GM13977 (cell line): ENCODE measurements at places on chromosomes 5 and 9.
A peak's percentile ranks its signal among the peaks of the same experiment; 100 is the strongest.

DNA sequence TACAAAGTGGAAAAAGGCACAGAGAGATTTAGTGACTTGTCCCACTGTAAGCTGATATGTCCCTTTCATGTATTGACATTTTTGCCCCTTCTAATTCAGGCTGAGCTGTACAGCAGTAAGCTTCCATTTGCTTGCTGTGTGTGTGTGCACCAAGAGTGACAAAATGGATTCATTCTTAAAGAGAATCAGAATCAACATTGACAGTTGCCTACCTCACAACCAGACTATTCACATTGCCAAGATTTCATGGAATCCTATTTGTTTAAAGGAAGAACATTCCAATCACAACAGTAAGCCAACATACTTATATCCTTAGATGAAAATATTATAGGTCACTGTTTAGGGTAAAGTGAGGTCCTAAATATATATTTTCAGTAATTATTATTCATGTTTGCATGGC is 102.6 kb downstream of the TMEM232 start:
- DNase-seq, result no peak

- no peak for DNase-seq
These were observed 28.8 kb downstream of the CNTFR start for GRCh38 chr9:34560599-34561214.

DNA sequence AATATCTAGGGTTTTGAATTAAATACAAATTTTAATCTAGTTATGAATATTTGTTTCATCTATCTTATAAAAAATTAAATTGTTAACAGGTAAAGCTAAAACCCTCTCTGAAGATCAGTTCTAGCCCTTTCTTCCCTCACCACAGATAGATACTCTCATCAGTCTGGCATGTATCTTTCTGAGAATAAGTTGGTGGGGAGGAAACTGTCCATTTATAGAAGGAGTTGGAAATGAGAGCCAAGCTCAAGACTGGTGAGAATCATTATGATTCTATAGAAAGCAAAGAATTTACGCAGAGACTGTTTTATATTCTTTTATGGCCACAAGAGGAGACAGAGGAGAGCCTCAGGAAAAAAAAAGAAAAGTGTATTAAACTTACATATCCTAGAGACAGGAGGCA is 59.0 kb downstream of the STARD4 start:
- no peak for DNase-seq

DNA sequence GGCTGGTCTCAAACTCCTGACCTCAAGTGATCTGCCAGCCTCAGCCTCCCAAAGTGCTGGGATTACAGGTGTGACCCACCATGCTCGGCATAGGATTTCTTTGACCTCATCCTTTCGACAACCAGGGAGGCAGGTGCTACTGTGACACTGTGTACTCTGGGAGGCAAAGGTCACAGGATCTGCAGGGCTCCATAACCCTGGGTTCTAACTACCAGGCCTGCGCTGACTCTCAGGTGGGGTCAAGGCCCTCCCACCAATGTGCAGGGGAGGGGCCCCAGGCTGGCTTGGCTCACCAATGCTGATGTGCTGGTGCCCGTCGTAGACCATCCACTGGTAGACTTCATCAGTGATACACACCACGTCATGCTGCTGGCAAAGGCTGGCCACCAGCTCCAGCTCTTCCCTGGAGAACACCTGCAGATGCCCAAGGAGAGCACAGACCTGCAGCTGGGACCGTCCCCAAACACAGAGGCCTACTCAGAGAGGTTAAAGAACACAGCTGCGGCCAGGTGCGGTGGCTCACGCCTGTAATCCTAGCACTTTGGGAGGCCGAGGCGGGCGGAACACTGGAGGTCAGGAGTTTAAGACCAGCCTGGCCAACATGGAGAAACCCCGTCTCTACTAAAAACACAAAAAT is 7.0 kb upstream of the SPOUT1 start:
- no peak for DNase-seq

- no peak for DNase-seq
These were observed 1.1 kb downstream of the PRR7 start for GRCh38 chr5:177447611-177448243.

- no peak for DNase-seq
These were observed 5.3 kb upstream of the SLC25A48 start for GRCh38 chr5:135829179-135829578.

DNA sequence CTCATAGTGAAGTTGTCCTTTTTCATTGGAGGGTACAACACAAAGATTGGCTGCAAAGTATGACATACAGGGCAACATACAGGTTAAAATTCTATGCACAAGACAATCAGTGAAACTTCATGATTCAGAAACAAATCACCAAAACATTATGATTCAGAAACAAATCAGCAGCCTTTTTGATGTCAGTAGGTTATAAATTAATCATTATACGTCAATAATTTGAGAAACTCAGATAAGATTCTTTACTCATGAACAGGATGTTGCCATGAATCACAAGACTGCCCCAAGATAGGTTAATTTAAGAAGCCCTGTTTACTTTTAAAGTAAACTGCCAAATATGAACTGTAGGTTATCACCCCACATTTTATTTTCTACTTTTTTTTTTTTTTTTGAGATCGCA is 62.2 kb upstream of the IL33 start:
- DNase-seq, result no peak

DNA sequence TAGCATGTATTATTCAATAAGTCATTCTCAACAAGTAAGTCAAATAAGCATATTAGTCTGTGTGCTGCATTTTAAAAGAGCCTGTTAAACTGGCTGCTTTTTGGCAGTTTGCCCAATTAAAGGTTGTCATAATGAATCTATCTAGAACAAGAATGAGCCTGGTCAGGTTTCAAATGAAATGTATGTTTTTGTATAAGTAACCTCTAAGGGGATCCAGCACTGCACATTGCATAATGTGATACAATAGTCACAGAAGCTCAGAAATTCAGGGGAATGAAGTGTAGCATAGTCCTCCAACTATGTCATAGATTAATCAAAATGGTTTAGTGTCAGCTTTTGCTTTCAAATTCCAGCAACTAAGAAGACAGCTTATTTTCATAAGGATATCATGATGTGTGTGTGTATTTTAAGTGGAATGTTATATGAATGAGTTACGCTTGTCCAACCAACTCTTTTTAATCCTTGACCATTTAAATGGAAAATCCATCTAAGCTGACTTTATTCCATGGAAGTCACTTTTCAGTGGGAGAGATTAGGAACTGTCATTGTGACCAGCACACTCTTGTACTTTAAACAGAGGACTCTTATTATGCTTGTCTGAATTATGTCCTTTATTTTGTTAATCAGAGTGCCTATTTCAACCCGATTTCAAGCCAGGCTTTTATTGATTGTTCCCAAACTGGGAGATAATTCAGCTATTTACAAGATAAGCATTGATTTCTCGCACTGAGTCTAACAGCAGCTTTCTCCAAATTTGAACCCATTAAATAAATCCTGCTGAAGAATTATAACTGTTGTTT is 283.9 kb upstream of the ADAMTSL1 start:
- DNase-seq, result no peak

DNA sequence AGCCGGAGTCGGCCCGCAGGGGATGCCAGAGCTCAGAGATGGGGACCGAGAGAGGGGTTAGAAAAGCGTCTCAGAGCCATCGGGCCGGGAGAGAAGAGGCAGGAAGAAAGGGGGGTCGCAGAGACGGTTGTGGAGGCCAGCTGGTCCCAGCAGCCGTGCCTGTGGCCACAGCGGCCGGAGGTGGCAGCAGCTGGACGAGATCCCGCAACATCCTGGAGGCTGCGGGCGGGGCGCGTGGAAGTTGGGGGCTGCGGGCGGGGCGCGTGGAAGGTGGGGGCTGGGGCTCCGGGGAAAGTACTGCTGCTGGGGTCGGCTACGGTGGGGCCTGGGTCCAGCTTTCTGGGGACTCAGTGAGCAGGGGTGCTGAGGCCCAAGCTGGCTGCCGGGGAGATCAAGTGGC is 34.4 kb upstream of the EGFL7 start:
- no peak for DNase-seq

GRCh38 chr5:6482735-6483134 is 34.1 kb downstream of the UBE2QL1 start:
- no peak for DNase-seq

GRCh38 chr5:5983261-5983980 is 394.9 kb downstream of the MED10 start:
- no peak for DNase-seq

- DNase-seq, result no peak
These were observed 167.2 kb downstream of the C9orf152 start for GRCh38 chr9:110040788-110041187.

DNA sequence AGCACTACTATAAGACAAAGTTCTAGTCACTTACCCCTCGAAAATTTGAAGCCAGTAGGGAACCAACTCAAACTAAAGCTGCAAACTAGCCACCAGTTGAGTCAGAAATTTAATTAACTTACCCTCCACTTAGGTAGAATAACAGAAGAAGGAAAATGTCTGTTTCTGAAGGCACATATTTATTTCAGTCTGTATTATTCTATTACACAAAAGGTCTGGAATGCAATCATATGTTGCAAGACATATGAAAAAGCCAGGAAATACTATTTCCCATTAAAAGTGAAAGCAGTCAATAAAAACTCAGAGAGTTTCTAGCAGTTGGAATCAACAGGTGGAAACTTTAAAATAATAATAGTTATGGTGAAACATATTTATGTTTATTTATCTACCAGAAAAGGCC is 79.2 kb upstream of the SLCO4C1 start:
- no peak for DNase-seq

DNA sequence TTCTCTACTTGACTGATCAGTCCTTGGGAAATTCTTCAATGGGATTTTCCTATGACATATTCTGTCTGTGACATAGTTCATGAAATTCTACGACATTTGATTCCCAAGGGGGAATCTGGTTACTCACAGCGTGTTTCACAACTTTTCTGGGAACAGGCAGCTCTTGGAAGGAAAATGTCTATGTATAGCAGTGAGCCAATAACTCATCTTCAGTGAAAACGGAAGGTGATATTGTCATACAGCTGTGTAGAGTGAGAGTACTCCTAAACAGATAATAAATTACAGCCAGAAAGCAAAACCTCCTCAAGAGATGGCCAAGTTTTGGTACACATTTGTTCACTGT is 91.4 kb downstream of the C9orf152 start:
- no peak for DNase-seq

DNA sequence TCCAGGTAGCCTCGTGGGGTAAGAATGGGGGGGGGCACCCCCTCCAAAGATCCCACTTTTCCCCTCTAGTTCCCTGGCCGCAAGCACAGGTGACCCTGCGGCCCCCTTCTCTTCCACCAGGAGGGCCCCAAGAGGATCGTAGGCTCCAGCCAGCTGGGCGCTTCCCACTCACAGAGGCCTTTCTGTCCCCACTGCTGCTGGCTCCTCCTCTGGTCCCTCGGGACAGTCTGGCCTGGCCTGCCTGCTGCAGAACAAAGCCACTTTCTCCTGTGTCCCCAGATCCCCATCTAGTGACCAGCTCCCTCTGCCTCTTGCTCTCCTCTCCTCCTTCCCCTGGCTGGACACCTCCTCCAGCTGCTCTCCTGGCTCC is 534 bp upstream of the SAPCD2 start:
- DNase-seq, result peak; percentile 51

DNA sequence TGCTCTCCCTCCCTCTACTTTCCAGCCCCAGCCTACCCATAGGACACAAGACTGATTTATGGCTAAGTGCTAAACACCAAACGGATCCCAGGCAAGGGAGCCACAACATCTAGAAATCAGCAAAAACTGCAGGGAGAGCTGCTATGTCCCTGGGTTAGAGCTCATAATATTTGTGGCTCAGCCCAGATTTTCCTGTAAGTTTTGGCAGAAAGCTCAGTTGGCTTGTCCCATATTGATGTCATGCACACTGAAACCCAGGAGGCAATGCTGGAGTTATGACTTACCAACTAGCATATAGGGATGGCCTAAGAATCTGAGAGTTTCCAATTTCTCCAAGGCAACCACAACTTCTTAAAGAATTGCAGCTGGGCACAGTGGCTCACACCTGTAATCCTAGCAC is 44.7 kb upstream of the MYOT start:
- no peak for DNase-seq

DNA sequence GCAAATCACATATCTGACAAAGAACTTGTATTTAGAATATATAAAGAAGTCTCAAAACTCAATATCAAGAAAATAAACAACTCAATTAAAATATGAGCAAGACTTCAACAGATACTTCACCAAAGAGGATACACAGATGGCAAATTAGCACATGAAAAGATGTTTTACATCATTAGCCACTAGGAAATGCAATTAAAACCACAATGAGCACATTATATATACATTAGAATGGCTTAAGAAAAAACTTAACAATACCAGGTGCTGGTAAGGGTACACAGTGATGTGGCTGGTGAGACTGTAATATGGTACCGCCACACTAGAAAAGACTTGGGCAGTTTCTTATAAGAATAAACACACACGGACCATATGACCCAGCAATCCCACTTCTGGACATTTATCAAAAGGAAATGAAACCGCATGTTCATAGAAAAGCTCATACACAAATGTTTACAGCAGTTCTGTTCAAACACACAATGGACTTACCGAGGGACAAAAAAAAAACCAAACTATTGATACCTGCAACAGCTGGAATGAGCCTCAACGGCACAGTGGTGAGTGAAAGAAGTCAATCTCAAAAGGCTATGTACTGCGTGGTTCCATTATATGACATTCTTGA is 27.6 kb downstream of the SEMA4D start:
- no peak for DNase-seq

GRCh38 chr9:111195766-111196165 is 134.3 kb downstream of the OR2K2 start:
- DNase-seq, result no peak

DNA sequence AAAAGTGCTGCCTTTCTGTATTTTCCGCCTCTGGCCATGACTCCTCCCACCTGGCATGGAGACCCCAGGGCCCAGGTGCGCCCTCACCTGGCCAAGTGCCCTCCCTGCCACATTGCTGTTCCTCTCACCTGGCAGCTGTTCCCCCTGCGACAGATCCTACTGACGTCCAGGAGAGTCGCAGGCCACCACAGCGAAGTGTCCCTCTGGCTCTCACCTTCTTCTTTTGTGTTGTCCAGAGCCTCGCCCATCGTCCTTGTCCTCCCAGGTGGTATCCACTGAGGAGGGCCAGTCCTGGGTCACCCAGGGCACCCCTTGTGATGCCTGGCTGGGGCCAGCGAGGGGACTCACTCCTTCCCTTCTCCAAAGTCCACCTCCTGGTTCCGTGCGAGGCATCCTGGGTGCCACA is 2.6 kb downstream of the NKD2 start:
- DNase-seq, result peak; percentile 84

DNA sequence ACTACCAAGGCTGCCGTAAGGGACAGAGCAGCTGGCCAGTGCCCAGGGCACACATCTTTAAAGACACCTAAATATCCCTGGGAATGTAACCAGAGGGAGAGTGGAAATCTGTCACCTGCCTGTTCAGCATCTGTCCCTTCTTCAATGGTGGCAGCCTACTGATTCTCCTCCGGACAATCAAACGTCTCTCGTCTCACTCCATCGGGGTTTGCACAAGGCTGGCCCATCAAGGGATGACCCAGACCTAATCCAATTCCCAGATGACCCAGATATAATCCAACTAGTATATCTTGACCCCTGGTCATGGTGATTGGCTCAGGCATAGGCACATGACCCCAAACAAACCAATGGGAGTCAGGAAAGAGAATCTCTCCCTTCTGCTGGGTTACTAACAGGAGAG is 93.5 kb downstream of the HRH2 start:
- DNase-seq, result no peak

- DNase-seq, result no peak
These were observed 93.4 kb upstream of the CHD1 start for GRCh38 chr5:99022250-99022649.
